H1 (cell line): ENCODE measurements at places on chromosomes 11 and 22. TPM values are rescaled to one million over a fixed set of nuclear protein-coding genes. Genes with fewer than 3 reads are reported as not detected.

HTR3A gene
- 8.9 and 9.3 TPM in 2 replicates for polyA plus RNA-seq

FKBP2 gene
- 52.5 and 67.3 TPM in 2 replicates for polyA plus RNA-seq

C11orf42 gene
- not detected in 2 replicates for polyA plus RNA-seq

CCDC81 gene
- 0.20 and 0.30 TPM in 2 replicates for polyA plus RNA-seq

OR8K3 gene
- polyA plus RNA-seq = not detected in 2 replicates

NRGN gene
- 1.0 and 1.5 TPM in 2 replicates for polyA plus RNA-seq

JHY gene
- polyA plus RNA-seq = 0.19 and 0.29 TPM in 2 replicates

FAM111B gene
- 2.4 and 4.8 TPM in 2 replicates for polyA plus RNA-seq

ASPHD2 gene
- polyA plus RNA-seq = 7.2 and 8.1 TPM in 2 replicates

TOM1 gene
- 39.2 and 40.8 TPM in 2 replicates for polyA plus RNA-seq

CTSC gene
- polyA plus RNA-seq = 225 and 347 TPM in 2 replicates

FAM180B gene
- 0.09 TPM in 1 of 2 replicates, not detected in the other for polyA plus RNA-seq

ADAMTS15 gene
- polyA plus RNA-seq = 1.7 and 2.3 TPM in 2 replicates

APOL4 gene
- polyA plus RNA-seq = 0.02 TPM in 1 of 2 replicates, not detected in the other

MRGPRE gene
- not detected in 2 replicates for polyA plus RNA-seq

C11orf91 gene
- polyA plus RNA-seq = not detected in 2 replicates

LRRC55 gene
- polyA plus RNA-seq = 0.62 and 0.64 TPM in 2 replicates

KCNA4 gene
- not detected in 2 replicates for polyA plus RNA-seq

MYEOV gene
- 0.44 and 1.0 TPM in 2 replicates for polyA plus RNA-seq
